OCI-LY7 (cell line): ENCODE measurements at places on chromosomes 13 and 19.

DNA sequence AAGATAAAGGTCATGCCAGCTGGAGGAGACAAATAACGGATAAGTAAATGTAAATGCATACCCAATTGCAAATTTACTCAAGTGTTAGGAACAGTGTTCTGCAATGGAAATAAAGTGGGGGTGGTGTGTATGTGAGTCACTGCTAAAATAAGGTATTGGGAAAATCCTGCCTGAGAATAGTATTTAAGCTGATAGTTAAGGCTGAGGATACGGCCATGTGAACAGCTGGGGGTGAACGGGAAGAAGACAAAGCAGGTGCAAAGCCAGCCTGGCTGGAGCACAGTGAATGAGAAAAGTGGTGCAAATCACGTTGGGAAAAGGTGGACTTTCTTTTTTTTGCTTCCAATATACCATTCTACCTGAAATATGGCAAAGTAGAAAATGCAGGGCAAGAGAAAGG, 242.4 kb upstream of the SLC10A2 start:
- DNase-seq, result no peak

- no peak for DNase-seq
These were observed 168.0 kb downstream of the TNFSF13B start for GRCh38 chr13:108437496-108437895.

DNA sequence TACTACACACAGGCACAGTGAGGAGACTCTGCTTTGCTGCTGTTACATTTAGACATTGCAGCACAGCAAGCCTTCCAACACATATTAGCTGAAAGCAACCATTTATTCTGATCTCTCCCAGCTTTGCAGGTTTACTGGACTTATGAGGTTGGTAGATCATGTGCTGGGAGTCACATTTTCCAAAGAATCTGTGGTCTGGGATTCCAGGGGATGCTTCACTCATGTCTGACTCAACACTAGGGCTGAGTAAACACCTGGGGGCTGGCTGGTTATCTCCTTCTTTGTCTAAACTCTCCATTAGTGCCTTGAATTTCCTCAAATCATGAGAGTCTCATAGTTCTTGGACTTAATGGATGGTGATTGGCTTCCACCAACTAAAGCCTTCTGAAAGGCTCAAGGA, 5.4 kb upstream of the LGALS13 start:
- DNase-seq, result no peak

GRCh38 chr19:17504456-17504855, 7.0 kb upstream of the PGLS start:
- DNase-seq, result no peak

DNA sequence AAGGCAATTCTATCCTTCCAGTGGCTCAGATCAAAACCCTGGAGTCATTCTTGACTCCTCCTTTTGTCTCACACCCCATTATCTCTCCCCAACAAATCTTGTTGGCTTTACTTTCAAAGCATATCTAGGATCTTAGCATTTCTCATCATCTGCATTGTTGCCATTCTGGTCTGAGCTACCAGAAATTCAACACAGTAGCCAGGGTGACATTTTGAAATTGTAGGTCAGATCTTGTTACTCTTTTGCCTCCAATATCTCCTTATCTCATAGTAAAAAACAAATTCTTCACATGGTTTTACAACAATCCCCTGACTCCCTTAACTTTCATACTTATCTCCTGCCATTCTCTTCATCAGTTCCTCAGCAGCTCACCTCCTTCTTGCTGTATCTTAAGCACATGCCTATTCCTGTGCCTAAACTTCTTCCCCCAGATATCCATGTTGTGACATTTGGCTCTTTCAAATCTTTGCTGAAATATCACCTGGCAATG, 115.8 kb downstream of the KLF5 start:
- DNase-seq, result no peak

GRCh38 chr13:80560609-80561008, 219.7 kb upstream of the SPRY2 start:
- no peak for DNase-seq

DNA sequence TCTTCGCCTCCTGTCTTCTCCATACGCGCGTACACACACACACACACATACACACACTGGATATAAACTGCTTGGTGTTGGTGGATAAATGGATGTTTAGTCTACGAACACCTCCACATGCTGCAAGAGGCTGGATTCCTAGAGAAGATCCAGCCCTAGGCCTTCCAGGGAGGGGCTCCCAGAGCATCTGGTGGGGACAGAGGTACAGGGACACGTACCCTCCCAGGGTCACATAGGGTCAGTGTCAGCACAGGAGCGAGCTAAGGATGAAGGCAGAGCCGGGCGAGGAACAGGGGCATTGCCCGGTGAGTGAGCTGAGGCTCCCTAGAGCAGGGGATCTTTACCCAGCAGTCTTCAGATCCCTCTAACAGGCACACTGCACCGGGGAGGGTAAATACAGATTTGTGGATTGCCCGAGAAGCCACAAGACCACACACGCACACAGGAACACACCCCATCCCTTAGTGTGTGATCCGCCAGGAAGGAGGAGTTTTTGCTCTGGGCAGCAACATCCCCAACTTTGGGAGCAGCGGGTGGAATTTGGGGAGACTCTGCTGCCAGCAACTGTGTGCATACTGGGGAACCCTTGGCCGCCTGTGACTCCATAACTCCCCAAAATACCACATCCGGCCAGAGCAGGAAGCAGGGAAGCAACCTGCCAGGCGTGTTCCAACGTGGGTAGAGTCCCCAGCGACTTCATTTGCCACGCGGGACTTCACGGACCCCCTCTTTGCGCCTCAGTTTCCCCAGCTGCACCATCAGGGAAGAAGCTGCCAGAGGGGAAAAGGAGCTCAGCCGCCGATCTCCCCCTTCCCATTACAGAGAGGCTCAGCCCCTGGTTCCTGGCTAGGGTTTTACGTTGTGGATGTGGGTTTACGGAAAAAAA, 5.8 kb upstream of the TLE2 start:
- DNase-seq, result peak; percentile 62

GRCh38 chr19:5947435-5947834, 30.5 kb downstream of the RANBP3 start:
- DNase-seq, result no peak

DNA sequence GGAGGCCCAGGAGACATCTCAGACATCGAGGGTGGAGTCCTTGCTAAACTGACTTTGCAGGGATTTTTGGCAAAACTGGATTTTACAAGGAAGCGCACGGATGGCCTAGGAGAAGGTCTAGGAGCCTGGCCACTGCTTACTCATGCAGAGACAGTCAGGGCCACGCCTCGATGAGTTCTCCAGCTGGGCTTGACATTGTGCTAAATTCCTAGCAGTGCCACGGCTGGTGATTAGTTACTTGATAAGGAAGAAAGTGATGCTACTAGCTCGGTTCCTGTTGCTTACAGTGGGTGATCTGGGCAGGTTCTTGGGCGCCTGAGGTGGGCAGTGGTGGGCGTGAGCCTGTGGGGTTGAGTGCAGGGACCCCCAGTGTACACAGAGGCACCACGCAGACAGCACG, 143.4 kb downstream of the SOX1 start:
- DNase-seq, result no peak

DNA sequence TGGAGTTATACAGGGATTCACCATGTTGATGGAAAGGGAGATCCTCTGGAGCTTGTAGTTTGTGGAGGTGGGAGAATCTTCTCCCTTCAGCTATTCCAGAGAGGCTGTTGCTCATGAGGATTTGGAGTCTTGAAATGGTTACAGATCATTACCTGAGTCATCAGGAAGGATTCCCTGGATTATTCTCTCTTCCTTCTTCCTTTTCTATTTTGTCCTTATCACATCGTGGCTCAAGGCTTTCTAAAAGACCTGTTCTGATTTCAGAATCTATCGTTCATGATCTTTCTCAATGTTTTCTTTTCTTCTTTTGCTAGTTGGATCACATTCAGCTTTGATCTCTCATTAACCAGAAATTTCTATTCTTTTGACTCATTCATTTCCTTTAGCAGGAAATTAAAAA, 196.0 kb downstream of the KLF5 start:
- no peak for DNase-seq

DNA sequence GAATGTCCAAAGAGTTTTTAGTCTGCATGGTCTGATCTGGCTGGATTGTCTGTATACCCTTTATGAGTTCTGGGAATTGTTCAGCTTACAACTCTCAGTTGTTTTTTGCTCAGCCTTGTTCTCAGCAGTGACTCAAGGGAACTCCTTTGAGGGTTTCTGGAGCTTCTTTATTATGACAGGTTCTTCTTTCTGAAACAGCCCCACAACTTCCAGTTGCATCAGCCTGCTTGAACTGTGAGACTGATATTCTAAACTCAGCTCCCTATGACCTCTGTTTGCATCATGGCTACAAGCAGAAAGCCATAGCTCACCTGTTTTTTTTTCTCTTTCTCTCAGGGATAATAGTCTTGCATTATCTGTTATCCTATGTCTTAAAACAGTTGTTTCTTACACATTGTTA, 85.0 kb downstream of the TDRD3 start:
- DNase-seq, result no peak

DNA sequence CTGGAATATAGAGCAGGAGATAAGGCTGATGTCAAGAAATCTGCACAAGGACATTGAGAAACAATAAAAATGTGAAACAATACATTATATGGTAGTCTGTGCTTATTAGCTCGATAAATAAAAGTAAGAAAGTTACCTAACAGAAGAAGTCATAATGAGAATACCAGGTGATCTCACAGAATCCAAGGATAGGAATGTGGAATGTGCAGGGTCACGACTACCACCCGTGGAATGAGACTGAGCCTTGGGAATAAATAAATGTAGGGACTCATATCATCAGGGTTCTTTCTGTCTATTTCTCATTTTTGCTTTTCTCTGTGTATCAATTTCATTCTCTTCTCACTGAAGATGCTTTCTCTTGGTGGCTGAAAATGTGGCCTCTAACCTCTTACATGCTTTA, 26.0 kb upstream of the KBTBD7 start:
- DNase-seq, result no peak

DNA sequence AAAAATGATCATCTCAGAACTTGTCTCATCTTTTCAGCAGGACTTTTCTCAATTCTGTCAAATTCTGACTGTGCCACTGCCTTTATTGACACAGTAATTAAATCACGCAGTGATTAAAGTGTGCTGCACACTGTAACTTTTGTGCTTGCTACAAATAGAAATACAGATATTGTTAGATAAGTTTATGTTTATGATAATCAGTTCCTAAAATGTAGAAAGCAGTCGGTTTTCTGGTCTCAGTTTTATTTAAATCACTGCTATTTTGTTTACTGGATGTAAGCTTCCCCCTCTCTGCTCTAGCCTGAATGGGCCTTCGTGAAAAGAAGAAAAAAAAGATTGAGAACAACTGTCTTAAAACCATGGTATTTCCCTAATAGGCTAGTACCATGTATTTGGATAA, 258.8 kb upstream of the STARD13 start:
- no peak for DNase-seq

DNA sequence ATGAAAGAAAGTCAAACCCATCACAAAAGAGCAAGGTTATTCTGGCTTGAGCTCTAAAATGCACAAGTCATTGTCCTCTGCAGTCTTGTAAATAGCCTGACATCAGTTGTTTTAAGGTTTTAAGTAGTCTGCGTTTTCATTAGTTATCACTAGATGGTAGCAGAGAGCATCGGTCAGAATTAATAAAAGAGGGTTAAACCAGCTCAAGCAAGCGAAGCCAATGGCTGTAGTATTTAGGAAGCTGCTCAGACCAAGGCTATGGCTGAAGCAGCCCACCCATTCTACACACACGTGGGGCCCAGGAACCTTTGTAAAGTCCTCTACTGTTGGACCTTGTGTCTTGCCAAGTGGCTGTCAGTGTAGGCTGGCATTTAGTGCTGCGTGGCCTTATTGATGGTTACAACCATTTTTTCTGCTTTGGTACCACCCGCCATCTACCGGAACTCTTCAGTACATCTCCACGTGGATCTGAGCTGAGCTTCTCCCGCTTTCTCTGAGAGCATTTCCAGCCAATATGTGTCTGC, 13.3 kb upstream of the ZNF57 start:
- DNase-seq, result peak; percentile 82

- no peak for DNase-seq
These were observed 823 bp downstream of the FBXO17 start for GRCh38 chr19:38974624-38975213.

- DNase-seq, result peak; percentile 71
These were observed 342 bp upstream of the SIGLEC10 start for GRCh38 chr19:51417810-51418157.

GRCh38 chr13:63110466-63110865, 1694.8 kb upstream of the PCDH20 start:
- no peak for DNase-seq

DNA sequence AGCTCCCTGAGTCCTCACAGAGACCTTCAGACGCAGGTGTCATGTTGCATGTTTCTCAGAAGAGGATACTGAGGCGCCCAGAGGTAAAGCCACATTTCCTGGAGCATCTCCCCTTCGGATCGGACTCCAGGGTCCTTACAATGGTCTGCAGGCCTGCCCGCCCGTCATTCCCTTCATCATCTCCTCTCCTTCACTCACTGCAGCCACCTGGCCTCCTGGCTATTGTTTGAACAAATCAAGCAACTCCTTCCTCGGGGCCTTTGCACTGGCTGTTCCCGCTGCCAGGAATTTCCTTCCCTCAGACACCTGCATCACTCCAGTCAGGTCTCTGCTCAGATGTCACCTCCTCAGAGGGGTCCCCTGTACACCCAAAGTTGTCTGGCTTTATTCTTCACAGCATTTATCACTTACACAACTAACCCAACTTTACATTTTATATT, 20.3 kb downstream of the CEACAM16 start:
- DNase-seq, result no peak

GRCh38 chr13:77177646-77178045, 149.2 kb downstream of the MYCBP2 start:
- no peak for DNase-seq

DNA sequence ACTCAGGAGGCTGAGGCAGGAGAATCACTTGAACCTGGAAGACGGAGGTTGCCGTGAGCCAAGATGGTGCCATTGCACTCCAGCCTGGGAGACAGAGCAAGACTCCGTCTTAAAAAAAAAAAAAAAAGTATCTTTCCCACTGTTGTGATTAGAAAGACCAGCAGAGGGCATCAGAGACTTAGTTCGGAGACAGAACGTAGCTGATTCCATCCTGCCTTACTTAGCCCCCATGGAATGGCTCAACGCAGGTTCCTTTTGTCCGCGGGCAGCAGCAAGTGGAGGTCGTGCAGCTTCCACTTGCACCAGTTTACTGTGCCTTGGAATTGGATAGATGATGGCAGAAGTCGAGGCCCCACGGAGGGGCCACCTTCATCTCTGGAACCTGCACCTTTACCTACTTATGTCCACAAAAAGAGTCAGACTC, 8.1 kb downstream of the TIMM29 start:
- peak; percentile 88 for DNase-seq

- DNase-seq, result no peak
These were observed 26.3 kb upstream of the SERP2 start for GRCh38 chr13:44347301-44347700.

DNA sequence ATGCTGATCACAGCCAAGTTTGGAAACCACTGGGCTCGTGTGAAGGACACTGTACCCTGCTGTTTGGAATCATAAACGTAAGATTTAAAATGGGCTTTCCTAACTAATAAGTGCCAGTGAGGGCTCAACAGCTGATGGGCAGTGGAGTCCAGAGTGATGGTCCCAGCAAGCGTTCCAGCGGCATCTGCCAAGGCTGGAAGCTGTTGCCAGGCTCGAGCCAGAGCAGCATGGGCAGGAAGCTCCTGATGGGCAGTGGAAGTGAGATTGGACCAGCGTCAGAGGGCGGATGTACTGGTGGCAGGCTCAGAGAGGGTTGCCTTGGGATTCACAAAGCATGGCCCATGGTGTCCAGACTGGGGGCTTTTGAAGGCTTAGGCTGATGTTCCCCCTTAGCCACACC, 30.2 kb downstream of the COL4A2 start:
- DNase-seq, result no peak
